ENCODE measurements at places on chromosomes 16 and 17. TPM values are rescaled to one million over a fixed set of nuclear protein-coding genes. Genes with fewer than 3 reads are reported as not detected.

GRCh38 chr16:24291932-24292331 is 35.8 kb downstream of the CACNG3 start:
- DNase-seq = no peak
- H3K36me3 ChIP-seq = no peaks in the 10 kb centered on the region
- H3K4me3 ChIP-seq = no peak overlapping the region
- no peak overlapping the region for H3K27ac ChIP-seq

DNA sequence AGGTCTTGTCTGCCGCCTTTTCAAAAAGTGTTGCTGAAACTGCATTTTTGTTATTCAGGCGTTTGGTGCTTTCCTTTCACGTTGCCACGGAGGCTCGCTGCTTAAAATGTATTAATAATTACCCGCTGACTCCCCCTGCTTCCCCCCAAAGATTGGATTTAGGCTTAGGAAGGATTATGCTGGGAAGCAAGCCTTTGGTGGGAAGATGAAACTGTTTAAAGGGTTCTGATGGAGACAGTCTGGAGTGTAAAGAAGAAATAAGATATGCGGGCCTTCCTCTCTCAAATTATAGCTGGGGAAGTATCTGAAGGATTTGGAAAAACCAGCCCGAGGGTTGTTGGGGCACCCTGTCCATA is 1.1 kb downstream of the KSR1 start:
- no peak overlapping the region for H3K27ac ChIP-seq
- H3K27me3 ChIP-seq = peaks cover 51% of the 10 kb centered on the region
- peak overlapping the region; percentile 72 for H3K4me3 ChIP-seq

GRCh38 chr17:7119314-7119713 is 4.7 kb upstream of the ASGR2 start:
- H3K27me3 ChIP-seq = peaks cover 12% of the 10 kb centered on the region
- no peaks in the 10 kb centered on the region for H3K36me3 ChIP-seq
- H3K27ac ChIP-seq = no peak overlapping the region

DNA sequence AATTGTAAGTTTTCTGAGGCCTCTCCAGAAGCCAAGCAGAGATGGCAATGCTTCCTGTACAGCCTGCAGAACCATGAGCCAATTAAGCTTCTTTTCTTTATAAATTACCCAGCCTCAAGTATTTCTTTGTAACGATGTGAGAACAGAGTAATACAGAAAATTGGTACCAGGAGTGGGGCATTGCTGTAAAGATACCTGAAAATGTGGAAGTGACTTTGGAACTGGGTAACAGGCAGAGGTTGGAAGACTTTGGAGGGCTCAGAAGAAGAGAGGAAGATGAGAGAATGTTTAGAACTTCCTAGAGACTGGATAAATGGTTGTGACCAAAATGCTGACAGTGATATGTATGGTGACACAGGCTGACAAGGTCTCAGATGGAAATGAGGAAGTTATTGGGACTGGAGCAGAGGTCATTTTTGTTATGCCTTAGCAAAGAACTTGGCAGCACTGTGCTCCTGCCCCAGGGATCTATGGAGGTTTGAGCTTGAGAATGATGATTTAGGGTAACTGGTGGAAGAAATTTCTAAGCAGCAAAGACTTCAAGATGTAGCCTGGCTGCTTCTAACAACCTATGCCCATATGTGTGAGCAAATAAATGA is 23.1 kb downstream of the PRDM7 start:
- no peak overlapping the region for H3K4me3 ChIP-seq
- no peak for DNase-seq
- peaks cover 10% of the 10 kb centered on the region for H3K4me1 ChIP-seq
- no peaks in the 10 kb centered on the region for H3K36me3 ChIP-seq

DNA sequence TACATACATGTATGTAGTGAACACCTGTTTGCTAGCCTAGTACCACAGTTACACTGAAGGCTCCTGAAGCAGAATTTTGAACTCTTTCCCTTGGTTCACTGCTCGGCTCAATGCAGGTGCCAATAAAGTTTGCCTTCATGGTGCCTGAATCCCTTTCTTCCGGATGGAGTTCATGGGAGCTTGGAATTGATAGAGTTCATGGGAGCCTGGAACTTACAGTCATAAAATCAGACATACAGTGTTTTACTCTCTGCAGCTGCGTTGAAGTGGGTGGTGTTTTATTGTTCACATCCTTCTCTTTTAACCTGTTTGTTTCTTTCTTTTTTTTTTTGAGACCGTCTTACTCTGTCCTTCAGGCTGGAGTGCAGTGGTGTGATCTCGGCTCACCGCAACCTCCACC is 29.2 kb upstream of the ABR start:
- no peak overlapping the region for H3K4me3 ChIP-seq
- DNase-seq = no peak
- H3K27ac ChIP-seq = no peak overlapping the region
- H3K27me3 ChIP-seq = no peaks in the 10 kb centered on the region
- peaks cover 19% of the 10 kb centered on the region for H3K4me1 ChIP-seq

- peaks cover 47% of the 10 kb centered on the region for H3K4me1 ChIP-seq
- peak; percentile 8 for DNase-seq
- H3K36me3 ChIP-seq = peaks cover 27% of the 10 kb centered on the region
- H3K4me3 ChIP-seq = peak overlapping the region; percentile 72
- no peaks in the 10 kb centered on the region for H3K27me3 ChIP-seq
- H3K27ac ChIP-seq = peak overlapping the region; percentile 24
Measured at GRCh38 chr16:20676268-20676825, 21.1 kb downstream of the ACSM1 start.

DNA sequence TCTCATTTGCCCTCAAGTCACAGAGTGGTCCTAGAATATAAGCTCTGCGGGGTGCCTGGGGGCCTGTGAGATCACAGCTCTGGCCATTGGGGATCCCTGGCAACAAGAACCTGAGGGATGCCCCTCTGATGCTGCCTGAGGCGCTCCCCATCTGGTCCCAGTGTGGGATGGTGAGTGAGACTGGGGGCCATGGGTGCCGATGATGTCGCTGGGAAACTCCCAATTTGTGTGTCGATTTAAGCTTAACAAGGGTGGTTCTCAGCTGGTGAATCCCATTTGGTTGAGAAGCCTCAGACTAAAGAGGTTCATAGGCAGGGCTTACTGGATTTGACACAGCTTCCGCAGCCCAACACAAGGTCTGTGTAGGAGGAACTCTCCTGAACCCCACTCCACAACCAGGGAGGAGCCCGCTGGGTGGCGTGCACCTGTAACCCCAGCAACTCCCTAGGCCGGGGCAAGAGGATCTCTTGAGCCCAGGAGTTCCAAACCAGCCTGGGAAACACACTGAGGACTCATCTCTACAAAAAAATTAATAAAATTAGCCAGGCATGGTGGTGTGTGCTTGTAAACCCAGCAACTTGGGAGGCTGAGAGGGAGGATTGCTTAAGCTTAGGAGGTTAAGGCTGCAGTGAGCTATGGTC is 63.7 kb upstream of the SIAH1 start:
- H3K36me3 ChIP-seq = no peaks in the 10 kb centered on the region
- no peaks in the 10 kb centered on the region for H3K27me3 ChIP-seq
- no peak overlapping the region for H3K4me3 ChIP-seq
- H3K27ac ChIP-seq = no peak overlapping the region

GRCh38 chr17:36773039-36773438 is 164.2 kb upstream of the LHX1 start:
- H3K36me3 ChIP-seq = no peaks in the 10 kb centered on the region
- H3K4me3 ChIP-seq = no peak overlapping the region
- no peak overlapping the region for H3K27ac ChIP-seq
- peaks cover 99% of the 10 kb centered on the region for H3K27me3 ChIP-seq

- no peak for DNase-seq
- H3K27ac ChIP-seq = no peak overlapping the region
- H3K4me1 ChIP-seq = no peaks in the 10 kb centered on the region
- H3K27me3 ChIP-seq = no peaks in the 10 kb centered on the region
- H3K36me3 ChIP-seq = no peaks in the 10 kb centered on the region
Measured at GRCh38 chr17:16623282-16623681, 30.4 kb downstream of the ZNF624 start.

ZNF689 gene
- 10.4 TPM for total RNA-seq

CAVIN1 gene
- 6.7 TPM for total RNA-seq

NACA2 gene
- not detected for total RNA-seq

Data from Calu3 (cell line).